ENCODE measurements at places on chromosomes 3 and 15.
A peak's percentile ranks its signal among the peaks of the same experiment; 100 is the strongest.

DNA sequence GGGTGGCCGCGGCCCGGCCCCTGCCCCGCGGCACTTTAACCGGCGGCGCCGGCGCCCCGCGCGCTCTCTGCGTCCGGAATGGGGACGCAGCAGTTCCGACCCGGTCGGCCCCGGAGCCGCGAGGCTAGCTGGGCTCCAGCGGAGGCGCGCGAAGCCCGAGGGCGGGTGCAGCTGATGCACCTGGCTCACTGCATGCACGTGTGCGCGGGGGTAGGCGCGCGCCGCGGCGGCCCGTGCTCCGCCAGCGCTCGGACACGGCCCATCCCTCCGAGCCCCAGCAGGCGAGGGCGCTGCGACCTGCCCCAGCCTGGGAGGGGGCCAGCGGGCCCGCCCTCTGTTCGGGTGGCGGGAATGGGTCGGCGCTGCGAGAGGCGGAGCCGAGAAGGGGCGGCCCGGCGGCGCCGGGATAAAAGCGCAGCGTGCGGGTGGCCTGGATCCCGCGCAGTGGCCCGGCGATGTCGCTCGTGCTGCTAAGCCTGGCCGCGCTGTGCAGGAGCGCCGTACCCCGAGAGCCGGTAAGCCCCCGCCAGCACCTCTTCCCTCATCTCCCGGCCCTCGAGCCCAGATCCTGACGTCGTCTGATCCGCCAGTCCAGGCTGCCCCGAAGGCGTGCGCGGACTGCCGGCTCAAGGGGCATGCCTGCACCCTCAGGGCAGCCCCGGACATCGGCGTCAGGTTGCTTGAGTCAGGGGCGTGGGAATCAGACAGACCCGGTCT lies at the start of the genes CHDH and IL17RB:
Gene CHDH (minus strand): TSS at position 286 of the 717 bp plus-strand sequence. CDS start 22,411 bp downstream, outside the sequence.
Gene IL17RB (plus strand): TSS at position 435 of the 717 bp plus-strand sequence. CDS start 21 bp downstream, at position 456.
- DNase-seq, result no peak

GRCh38 chr3:16437640-16438039 lies 75.9 kb downstream of the RFTN1 start:
- no peak for DNase-seq

DNA sequence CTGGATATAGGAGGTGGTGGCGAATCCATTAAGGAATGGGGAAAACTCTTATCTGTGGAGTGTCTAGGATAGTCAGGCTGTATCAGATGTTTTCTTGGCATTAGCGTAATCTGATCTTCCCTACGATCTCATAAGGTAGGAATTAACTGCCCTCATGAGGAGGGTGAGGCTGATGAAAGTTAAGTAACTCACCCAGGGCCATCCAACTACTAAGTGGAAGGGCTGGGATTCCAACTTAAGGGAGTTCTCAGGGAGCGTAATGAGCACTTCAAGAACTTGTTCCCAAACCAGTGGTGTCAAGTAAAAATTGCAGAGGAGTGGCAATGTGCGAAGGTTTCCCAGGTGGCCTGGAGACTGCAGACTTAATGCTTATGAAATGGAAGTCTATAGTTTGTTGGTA lies 55.9 kb upstream of the OSBPL11 start:
- DNase-seq, result no peak

DNA sequence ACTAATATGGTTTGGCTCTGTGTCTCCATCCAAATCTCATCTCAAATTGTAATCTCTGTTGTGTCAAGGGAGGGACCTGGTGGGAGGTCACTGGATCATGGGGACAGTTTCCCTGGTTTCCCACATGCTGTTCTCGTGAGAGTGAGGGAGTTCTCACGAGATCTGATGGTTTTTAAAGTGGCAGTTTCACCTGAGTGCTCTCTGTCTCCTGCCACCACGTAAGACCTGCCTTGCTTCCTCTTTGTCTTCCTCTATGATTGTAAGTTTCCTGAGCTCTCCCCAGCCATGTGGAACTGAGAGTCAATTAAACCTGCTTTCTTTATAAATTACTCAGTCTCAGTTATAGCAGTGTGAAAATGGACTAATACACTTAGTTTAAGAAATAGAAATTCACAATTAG lies 228.9 kb downstream of the CD47 start:
- DNase-seq, result peak; percentile 5

GRCh38 chr3:157807280-157807679 lies 298.9 kb downstream of the SHOX2 start:
- DNase-seq, result no peak

DNA sequence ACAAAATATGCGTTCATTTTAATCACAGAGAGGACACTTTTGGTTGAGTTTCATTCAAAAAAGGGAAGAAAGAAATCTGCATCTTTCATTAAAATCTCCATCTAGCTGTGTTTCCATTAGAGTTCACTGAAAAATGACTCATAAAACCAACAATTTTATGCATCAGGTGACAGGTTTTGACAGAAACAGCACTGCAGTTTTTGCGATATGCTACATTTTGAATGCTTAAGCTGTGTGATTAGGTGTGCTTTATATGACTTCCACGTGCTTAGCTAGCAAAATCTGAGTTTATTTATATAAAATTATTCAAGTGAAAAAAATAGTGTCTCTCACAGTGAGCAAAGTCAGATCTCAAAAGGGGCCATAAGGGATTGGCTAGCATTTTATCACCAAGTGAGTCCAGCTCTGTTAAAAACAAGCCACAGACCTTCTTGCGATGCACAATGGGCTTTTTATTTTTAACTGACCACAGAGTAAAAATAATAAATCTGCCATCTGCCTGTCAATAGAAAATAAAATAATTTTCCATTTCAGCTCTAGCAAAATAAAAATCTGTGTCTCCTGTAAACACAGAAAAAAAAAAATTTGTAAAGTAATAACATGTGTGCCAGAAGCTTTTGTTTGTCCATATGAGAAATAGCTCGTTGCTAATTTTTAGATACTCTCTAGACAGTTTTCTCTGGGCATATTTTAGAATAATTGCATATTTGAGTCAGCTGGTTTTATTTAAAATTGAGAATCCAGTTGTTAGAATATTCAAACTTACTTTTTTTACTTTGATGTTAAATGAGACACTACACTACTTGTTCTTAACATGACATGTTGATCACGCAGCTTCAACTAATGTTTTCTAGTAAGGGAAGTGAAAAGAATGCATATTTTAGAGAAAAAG lies 409.8 kb downstream of the ROBO2 start:
- DNase-seq, result no peak

DNA sequence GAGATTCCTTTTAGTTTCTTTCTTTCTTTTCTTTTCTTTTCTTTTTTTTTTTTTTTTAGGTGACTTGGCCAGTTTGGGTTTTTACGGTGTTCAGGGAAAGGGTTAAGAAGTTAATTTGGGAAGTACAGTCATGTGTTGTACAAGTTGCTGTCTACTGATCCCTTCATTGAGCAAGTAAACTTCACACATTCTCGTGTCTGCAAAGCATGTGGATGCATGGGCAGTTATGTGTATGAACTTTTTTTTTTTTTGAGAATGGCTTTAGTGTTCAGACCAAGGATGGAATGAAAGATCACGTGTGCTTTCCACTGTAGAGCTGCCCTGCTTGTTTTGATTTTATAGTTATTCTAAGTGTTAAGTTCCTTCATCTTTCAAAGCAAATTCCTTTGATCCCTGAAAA lies 132.3 kb downstream of the PGPEP1L start:
- no peak for DNase-seq

DNA sequence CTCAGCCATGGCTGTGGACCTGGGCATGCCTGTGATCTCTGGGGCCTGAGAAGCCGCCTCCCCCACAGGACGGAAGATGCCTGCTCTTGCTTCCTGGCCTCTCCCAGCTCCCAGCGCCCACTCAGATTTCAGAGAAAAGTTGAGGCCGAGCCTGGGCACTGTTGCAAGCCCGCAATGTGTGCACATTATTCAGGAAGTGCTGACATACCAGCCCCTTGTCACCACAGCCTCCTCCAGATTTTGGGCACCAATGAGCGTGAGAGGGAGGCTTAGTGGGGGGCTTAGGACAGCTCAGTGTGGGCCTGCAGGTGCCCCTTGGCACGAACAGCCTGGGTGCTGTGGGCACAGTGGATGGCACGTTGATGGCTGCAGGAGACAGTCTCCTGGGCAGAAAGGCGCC lies 1400.9 kb upstream of the ALCAM start:
- DNase-seq, result no peak

DNA sequence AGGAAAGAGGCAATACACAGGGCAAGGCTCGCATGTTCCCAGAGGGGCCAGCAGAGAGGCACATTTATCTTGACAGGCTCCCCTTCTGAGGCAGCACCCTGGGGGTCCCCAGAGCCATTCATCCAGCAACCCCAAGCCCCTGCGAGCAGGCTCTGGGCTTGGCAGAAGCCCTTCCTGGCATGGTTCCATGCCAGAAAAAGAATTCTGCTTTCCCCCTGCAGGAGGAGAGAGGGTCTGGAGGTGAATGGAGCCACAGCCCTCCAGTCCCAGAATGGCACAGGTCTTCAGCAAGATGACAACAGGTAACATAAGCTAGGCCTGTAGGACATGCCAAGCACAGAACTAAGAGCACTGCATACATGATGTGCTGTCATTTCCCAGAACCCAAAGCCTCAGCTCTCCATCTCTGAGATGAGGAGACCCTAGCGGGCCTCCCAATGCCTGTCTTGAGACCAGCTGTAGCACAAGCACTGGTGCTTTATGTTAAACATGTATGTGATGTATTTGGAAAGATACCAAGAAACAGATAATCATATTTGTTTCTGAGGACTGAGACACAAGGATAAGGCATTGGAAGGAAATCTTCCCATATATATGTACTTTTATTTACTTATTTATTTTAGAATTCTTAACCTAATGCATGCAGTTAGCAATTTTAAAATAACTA lies 121.6 kb downstream of the ALDH1A2 start:
- DNase-seq, result no peak

DNA sequence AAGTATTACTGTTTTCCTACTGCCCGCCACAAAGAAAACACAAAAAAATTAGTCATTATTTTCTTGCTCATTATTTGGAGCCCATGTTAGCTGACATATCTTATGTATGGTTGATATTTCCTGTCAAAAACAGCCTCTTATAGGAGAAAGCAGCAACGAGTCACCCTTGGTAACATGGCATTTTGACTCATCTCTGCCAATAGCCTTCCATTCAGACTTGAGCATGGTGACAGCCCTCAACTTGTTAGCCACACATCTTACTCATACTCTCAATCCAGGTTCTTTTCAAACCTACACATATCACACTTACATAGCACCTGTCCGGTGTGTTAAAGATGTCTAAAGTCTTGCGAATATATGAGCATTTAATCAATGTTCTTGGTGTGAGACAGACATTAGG lies 109.4 kb upstream of the SAMMSON start:
- no peak for DNase-seq

DNA sequence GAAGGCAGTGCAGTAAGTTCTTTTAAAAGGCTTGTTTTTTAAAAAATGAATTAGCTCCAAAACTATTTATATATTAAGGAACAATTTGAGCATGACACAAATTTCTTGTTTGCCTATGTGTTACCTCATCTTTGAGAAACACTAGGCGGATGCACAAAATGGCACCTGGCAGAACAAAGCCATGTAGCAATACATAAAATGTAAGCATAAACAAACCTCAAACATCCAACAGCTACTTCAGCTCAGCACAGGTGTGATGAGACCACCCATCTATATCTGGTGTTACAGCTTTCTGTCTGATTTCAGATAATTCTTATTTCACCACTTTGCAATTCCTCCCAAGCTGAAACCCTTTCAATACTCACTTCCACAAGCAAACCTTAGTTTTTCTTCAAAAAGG lies 221.2 kb upstream of the CNTN6 start:
- DNase-seq, result no peak

GRCh38 chr15:63495780-63496488 lies 8.5 kb upstream of the USP3 start:
- no peak for DNase-seq

- no peak for DNase-seq
Observed at GRCh38 chr15:74422652-74423430, 10.9 kb downstream of the SEMA7A start.

- DNase-seq, result peak; percentile 64
Observed at GRCh38 chr3:55180936-55181535, 253.2 kb upstream of the LRTM1 start.
